Stimulated activated CD8-positive, alpha-beta memory T cell treated with anti-CD3 and anti-CD28 coated beads, Interleukin-4, amount 100 ng/mL, for 1 hour (primary cell): ENCODE measurements at places on chromosomes 7 and 10.

DNA sequence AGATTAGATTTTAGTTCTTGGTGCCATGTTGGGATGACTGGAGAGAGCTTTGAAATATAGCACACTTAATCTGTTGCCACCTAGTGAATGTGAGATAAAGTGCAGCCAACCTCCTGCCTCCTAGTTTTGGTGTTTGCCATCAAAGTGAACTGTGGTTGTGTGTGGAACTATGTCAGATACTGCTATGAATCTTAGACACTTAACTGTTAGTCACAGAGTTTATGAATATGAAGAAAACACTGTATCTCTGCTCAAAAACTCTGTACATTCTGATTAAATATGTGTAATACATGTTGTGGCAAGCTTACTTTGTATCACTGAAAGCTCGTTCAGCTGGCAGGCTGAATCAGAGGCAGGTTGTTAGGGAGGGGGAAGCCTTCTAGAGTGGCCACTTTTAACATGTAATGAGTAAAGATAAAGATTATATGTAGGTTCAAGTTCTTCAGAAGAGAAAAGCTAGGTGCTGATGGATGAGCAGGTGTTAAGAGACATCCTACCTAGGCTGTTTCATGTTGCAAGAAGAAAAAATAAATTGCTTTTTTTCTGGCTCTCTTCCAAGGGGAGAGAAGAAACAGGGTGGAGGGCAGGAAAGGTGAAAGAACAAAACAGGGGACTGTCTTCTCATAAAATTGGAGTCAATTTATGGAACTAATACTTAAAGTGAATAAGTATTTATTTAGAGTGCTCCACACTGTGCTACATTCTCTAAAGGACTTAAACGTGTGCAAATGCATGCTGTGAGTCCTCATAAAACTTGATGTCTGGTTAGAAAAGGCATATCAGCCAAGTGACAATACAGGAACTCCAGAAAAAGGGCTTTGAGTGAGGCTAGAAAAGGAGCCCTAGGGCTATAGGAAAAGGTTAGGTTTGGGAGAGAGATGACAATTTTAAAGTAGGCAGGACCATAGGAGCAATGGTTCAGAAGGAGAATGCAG, 14.1 kb upstream of the LAMB1 start:
- no peak for DNase-seq

DNA sequence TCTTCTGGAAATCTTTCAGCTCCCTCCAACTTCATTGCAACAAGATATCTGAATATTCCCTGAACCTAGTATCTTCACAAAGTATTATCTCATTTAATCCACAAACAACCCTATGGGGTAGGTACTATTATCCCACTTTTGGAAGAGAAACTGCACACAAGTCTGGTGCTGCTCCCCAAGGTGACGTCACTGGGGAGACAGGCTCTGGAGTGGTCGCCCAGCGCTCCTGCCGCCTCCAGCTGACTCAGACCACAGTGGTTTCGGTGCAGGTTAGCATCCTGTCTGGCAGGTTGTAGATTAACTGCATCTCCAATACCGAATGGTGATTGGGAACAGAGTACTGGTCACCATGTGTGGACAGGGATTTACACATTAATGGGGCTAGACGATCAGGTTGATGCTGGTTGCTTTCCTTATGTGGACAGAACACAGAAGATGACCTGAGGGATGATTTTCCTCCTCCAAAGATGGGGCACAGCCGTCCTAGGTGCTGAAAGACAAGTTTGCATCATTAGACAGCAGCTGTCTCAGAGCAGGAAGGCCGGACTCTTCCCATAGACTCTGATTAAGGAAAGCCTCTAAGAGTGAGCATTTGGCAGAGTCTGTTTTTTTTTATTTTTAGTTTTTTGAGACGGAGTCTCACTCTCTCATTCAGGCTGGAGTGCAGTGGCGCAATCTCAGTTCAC, 128.6 kb downstream of the TRRAP start:
- no peak for DNase-seq

DNA sequence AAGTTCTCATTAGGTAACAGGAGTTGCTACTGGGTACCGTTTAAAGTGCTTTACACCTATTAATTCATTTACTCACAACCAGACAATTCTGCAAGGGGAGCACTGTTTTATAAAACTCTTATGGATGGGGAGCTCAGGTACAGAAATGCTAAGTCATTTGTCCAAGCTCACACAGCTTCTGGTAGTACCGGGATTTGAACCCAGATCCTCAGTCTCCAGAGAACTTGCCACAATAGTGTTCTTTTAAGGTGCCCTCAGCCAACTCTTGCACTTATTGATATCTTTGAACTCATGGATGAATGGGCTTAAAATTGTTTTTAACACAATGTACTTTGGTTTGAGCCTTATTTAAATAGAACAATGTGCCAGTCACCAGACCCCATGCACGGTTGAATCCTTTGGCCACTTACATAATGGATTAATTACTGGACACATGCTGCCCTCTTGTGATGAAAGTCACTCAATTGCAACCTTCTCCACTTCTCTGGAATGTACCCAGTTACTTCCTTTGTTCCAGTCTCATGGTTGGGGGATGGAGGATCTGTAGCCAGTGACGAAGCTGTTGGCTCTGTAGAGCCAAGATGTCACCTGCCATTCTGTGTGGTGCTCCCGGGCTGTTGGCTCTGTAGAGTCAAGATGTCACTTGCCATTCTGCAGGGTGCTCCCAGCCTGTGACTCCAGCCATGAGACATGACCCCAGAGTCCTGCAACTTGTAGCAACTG, 65.6 kb downstream of the NOD1 start:
- DNase-seq: no peak

DNA sequence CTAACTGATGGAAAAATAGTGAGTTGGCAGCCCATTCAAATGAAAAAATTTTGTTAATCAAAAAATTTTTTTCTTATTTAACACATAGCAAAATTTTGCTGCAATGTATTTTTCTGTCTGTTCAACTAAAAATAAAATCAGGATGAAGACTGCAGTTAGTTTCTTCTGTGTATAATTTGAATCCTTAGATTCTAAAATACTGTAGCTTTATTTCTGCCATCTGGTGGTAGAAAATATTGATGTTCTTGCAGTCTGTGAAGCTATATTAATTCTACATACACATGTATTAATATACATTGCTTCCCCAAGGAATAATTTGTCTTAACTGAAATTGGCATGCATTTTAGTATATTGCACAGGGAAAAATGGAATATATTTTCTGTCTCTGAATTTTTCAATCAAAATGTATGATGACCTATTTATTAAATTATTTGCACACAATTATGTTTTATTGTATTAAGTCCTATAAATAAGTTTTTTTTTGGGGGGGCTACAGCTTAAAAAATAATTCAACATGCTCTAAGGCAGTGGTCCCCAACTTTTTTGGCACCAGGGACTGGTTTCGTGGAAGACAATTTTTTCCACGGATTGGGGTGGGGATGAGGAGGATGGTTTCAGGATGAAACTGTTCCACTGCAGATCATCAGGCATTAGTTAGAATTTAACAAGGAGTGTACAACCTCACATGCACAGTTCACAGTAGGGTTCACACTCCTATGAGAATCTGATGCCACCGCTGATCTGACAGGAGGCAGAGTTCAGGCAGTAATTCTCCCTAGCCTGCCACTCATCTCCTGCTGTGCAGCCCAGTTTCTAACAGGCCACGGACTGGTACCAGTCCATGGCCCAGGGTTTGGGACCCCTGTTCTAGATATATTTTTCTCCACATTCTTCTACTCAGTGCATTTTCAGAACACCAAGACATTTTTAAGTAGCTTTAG, 119.4 kb downstream of the GNAT3 start:
- no peak for DNase-seq

DNA sequence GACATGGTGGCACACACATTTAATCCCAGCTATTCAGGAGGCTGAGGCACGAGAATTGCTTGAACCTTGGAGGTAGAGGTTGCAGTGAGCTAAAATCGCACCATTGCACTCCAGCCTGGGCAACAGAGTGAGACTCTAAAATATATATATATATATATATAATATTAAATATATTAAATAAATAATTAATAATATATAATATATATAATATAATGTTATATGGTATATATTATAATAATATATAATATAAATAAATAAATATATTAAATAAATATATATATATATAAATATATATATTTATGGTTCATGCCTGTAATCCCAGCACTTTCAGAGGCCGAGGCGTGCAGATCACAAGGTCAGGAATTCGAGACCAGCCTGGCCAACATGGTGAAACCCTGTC, 33.9 kb upstream of the PBLD start:
- DNase-seq: no peak

DNA sequence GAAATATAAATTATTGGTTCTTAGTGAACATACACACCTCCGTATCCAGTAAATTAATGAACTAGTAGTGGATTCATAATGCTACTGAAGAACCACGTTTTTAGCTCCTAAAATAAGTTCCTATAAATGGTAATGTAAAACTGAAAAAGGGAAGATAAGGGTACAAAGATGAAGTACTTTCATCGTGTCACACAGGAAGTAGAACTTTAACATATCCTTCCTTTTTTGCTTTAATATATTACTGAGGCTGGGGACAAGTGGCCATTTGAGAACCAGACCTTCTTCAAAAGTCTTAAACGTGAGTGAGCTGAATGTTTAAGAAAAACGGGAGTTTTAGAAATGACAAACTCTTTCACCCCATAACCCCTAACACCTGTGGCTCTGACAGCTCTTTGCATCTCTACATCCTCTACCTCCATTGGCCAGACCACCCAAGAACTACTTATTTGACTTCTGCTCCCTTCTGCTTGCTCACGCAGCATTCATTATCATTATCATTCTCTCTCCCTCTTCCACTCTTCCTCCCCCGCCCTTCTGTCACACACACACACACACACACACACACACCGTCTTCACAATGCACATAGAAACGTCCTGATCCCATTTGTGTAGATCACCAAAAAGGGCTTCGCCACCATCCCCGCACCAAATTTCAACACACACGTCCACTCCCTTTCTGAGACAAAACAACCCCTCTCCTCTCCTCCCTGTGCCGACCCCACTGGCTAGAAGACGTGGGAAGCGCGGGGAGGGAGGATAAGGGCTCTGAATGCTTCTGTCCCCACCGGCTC, 677 bp downstream of the SKAP2 start:
- DNase-seq: no peak

DNA sequence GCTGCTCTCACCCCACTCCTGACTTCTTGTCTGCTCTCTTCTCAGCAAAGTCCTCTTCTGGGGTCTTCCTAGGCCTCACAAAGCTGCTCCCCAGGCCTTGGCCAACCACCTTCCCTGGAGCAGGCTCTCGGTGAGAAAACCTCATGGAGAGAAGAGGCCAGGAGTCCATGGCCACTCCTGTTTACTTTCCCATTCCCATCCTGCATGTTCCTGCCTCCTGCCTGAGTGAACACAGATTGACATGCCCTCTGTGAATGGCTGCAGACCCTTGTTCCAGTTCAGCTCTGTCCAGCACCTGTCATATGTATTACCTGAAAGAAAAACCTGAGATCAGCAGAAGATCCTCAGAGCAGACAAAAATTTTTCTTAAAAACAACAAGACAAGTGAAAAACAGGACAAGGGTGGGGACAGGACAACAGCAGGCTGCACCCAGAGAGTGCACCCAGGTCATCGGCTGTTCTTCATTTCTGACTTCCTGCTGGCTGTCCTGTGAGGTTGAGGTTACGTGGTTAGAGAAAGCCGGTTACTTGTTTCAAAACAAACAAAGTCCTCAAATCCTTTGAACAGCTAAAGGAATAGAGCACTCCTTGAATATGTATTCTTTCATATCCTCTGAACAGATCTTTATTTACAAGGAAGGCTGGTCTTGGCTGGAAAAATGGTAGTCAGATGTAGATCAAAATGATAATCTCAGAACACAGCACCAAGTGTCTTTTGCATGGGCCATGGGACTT, 34.0 kb upstream of the DLD start:
- DNase-seq: no peak

GRCh38 chr10:131402771-131403650, 91.5 kb upstream of the TCERG1L start:
- DNase-seq: no peak

DNA sequence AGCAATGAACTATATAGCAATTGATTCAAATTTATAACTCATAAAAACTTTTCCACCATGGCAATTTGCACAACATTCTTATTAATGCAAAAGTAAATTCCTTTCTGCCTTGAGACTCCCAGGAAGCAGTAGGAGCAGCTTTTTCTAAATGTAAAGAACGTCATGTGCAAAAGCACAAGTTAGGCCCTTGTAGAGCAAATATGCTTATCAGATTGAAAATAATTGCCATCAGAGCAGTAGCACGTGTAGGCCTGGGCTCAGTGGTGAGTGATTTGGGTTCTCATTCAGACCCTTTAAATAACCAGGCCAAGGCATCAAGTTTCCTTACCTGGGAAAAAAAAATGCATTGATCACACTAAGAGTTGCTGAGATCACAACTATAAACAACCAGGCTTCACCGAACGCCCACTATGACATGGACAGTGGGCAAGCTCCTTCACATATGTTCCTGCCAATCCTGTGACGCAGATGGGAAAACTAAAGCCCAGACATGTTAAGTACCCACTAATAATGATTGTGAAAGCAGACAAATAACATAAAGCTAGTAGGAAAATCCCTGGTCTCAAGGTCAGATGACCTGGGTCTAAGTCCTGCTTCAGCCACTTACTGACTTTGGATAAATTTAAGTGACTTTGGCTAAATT, 22.1 kb upstream of the SAR1A start:
- no peak for DNase-seq

DNA sequence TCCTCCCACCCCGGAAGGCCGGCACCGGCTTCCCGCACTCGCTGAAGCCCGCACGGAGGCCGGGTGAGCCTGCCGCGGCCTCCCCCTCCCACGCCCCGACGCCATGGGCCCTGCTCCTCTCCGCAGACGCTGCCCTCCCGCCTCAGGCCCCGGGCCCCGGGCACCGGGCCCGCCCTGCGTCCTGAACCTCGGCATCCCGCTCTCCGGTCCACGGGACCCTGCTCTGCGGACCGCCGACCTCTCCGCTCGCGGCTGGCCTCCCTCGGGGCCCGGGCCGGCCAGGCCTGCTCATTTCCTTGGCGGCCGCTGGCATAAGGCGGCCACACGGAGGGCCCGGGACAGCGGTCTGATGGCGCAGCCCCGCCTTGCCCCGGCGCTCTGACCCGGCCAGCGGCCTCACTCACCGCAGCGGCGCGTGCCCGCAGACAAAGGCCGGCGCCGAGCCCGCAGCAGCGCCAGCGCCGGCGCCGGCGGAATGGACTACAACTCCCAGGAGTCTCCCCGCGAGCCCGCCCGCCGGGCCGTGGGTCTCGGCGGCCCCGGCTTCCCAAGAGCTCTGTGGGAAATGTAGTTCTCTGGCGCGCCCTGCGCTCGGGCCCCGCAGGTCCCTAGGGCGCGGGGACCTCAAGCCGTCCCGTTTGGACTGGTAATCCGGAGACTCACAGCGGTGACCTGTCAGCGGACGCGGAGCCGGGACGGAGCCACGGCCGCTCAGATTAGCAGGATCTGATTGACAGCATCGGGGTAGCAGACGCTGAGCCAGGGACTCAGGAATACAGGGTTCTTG, at the start of gene ZNF32:
Gene ZNF32 (minus strand): TSS at position 484 of the 787 bp plus-strand sequence. CDS start 2,748 bp downstream, outside the sequence.
- peak; percentile 60 for DNase-seq

DNA sequence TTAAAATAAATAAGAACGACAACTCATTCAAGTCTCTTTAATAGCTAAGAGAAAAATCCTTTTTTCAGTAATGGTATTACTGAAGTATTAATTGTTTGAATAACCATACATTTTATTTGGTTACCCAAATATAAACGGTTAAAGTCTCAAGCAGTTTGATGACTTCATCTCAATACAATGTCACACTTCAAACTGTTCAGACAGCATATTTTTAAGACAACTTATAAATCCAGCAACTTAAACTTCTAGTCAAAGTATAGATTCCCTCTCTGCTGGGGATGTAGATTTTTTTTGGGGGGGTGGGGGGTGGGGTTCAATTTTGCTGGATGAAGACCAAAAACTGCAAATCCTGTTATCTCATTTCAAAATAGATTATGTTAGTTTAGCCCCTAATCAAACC, 42.0 kb downstream of the GNA12 start:
- no peak for DNase-seq
